Stimulated activated CD4-positive, alpha-beta T cell treated with anti-CD3 and anti-CD28 coated beads, TNF-alpha, amount 100 ng/mL, for 1 hour (primary cell): ENCODE measurements at places on chromosomes 5 and 9.

GRCh38 chr5:140010798-140011197 lies 32.3 kb downstream of the NRG2 start:
- DNase-seq, result no peak

DNA sequence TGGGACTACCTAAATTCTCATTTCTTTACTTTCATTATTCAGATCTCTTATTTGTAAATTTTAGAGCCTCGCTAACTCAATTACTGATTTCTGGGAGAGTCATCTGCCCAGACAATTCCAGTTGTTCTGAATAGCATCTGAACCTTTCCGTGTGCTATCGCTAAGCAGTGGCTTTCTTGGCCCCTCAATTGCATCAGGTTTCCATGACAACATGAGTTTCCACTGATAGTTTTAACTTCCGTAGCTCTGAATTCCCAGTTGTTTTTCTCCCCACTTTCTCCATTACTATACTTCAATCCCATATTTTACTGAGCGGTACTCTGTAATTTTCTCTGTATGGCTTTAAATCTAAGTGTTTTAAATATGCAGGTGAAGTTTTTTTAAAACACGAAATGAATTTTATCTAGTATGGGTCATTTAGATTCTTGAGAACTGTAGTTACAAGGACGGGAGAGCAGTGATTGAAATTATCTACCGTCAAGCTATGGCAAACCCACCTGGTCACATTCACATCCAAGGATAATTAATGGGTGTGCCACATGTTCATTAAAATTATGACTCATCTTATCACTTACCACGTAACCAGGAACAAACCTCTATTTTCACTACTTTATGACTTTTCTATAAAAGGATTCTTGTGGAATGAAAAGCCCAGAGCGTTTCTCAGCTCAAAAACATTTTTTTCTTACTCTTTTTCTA lies 223.5 kb upstream of the PCSK5 start:
- no peak for DNase-seq

- no peak for DNase-seq
Observed at GRCh38 chr5:516980-517379, 7.3 kb downstream of the SLC9A3 start.

DNA sequence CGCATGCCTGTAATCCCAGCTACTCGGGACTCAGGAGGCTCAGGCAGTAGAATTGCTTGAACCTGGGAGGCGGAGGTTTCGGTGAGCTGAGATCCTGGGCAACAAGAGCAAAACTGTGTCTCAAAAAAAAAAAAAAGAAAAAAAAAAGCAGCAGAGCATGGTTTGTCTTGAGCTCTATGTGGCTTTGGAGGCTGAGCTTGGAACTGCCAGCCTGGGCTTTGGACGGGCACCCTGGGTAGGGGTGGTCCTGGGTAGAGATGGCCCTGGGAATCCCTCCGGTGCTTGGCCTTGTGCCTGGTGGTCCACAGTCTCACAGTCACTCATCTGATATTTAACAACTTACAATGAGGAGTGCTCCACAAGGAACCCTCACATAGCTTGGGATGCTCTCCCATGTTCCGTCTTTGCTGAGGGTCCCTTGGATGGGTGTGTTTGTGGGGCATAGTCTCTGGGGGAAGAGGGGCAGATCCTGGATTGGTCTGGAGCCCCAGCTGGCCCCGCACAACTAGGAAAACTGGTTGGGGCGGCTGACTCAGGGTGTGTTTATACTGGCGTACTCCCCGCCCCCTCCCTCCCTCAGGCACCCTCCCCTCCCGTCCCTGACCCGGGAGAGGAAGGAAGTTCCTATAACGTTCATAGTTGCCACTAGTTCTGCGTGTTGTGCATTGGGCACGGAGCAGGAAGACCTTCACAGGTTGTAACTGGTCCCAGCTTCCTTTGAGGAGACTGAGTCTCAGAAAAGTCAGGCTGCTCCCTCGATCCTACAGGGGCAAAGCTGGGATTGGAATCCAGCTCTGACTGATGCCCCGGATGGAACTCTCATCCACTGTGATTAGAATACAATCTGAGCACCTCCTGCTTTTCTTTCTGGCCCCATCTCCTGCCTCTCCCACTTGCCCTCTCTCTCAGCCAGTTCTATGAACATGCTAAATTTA lies 11.2 kb downstream of the IER5L start:
- no peak for DNase-seq

GRCh38 chr9:87569518-87569917 lies 71.9 kb downstream of the DAPK1 start:
- DNase-seq, result no peak

DNA sequence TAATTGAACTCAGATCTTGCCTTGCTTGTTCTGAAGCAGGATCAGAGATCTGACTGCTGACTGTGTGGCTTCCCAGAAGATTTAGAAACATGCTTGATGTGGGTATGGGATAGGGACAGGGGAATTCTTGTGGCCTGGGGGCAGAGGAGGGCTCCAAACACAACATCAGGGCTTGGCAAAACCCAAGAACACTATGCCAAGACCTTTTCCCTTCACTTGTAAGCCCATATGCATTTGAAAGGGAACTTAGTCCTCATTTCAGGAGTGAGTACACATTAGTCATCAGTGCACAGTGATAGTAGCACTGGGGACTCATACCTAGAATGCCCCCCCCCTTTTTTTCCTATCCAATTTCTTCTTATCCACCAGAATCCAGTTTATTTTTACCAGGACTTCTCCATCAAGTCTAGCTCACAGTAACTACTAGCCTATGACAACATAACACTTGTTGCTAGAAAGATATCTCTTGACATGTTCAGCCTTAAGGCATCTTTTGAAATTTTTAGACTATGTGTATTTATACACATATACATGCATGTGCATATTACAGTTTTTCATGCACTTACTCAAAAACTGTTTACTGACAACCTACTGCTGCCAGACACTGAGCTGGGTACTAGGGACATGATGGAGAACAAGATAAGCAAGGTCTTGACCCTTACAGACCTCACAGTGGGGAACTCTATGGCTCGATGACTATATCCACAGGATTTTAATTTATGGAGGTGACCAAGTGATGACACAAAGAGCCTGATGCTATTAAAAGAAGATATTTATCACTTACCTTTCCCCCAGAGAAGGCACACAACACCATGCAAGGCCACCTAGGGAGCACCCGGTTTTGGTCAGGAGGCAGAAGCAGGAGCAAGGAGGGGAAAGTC lies 158.3 kb upstream of the MAP3K1 start:
- DNase-seq, result no peak

GRCh38 chr9:96129747-96130146 lies 172.2 kb downstream of the HSD17B3 start:
- no peak for DNase-seq

DNA sequence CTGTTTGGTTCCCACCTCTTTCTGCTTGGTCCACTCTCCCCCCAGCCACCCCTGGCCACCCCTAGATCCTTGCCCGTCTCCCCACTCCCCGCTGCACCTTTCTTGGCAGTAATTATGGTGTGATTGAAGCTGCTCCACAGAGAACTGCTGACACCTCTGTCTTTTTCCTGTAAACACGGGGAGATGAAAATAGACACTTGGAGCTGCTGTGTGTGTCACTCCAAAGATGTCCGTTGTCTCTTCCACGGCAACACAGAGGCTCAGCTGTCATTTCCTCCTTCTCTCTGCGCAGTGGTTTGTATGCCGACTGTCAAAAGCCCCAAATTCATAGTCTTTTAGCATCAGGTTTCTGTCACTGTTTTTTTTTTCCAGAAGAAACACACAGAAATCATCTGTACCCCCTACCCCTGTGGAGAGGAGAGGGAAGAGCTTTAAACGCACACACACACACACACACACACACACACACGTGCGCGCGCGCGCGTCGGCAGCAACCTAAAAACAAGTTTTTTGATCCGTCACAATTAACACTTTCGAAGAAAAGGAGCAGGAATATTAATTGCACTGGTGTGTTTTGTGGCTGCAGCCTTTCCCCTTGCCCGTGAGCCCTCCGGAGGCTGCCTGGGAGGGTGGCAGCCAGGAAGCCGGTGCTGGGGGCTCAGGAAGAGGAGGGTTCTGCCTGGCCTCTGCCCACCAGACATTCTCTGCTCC lies 39.8 kb downstream of the ASS1 start:
- DNase-seq, result no peak

GRCh38 chr5:60487476-60487875 lies 212.5 kb downstream of the DEPDC1B start:
- no peak for DNase-seq

DNA sequence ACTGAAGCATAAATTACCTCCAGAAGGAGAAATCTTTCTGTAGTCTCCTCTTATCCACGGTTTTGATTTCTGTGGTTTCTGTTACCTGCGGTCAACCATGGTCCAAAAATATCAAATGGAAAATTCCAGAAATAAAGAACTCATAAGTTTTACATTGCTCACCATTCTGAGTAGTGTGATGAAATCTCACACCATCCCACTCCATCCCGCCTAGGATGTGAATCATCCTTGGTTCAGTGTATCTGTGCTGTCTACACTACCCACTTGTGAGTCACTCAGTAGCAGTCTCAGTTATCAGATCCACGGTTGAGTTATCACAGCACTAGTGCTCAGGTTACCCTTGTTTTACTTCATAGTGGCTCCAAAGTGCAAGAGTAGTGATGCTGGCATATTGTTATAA lies 371.2 kb downstream of the NFIB start:
- DNase-seq, result no peak

- DNase-seq, result no peak
Observed at GRCh38 chr5:123116058-123116457, 27.0 kb downstream of the PRDM6 start.

GRCh38 chr9:110337727-110338126 lies at the start of gene TXNDC8:
TXNDC8 (minus strand) TSS chr9:110337863.
- DNase-seq, result no peak

- DNase-seq, result no peak
Observed at GRCh38 chr9:84310883-84311282, 29.7 kb downstream of the SLC28A3 start.

- DNase-seq, result no peak
Observed at GRCh38 chr9:124285903-124286291, 28.1 kb downstream of the NEK6 start.
